ENCODE measurements at places on chromosomes 7 and 10.

DNA sequence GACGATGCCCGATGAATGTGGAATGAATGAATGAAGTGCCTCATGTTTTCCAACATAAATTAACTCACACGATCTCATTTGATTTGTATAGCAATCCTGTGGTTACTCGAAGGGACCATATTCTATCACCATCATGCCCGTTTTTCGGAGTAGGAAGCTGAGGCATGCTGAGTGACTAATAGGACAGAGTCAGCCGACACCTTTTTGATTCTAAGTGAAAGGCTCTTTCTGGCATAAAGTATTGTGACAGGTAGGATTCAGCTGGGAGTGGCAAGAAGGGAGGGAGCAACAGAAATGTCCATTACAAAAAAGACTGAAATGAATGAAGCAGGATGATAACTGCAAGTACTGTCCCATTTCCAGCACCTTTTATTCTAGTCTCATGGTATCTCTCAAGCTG lies 55.7 kb downstream of the KLRG2 start:
- no peak for DNase-seq

- DNase-seq = peak; percentile 2
Observed at GRCh38 chr10:89163265-89163995, 43.7 kb downstream of the CH25H start.

GRCh38 chr7:50363327-50364060 lies 59.0 kb downstream of the IKZF1 start:
- no peak for DNase-seq

- DNase-seq = no peak
Observed at GRCh38 chr10:118277871-118278270, 64.3 kb downstream of the FAM204A start.

DNA sequence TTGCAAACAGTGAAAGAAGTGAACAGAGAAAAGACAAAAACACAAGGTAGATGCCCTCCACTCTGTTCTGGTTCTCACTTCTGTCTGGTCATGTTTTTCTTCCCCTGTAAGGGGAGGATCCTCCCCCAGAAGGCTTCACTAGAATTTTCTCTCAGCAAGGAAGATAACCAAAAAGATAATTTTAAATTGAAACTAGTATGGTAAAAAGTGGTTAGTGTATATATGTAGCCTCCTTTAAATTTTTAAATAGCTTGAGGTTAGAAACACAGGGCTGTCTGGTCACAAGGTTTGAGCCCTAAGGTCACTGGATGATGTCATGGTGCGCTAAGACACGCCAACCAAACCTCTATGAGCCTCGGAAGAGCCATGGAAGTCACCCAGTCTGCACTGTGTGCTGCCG lies 5.6 kb upstream of the PKD1L1 start:
- DNase-seq = no peak

DNA sequence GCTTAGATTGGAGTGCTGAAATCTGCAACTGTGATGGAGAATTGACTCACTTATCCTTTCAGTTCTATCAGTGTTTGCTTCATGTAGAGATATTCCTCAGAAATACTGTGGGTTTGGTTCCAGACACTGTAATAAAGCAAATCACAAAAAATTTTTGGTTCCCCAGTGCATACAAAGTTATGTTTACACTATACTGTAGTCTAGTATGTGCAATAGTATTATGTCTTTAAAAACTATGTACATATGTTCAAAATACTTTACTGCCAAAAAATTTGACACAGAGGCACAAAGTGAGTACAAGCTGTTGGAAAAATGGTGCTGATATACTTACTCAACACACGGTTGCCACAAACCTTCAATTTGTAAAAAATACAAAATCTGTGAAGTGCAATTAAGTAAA lies 112.5 kb downstream of the EPC1 start:
- no peak for DNase-seq

DNA sequence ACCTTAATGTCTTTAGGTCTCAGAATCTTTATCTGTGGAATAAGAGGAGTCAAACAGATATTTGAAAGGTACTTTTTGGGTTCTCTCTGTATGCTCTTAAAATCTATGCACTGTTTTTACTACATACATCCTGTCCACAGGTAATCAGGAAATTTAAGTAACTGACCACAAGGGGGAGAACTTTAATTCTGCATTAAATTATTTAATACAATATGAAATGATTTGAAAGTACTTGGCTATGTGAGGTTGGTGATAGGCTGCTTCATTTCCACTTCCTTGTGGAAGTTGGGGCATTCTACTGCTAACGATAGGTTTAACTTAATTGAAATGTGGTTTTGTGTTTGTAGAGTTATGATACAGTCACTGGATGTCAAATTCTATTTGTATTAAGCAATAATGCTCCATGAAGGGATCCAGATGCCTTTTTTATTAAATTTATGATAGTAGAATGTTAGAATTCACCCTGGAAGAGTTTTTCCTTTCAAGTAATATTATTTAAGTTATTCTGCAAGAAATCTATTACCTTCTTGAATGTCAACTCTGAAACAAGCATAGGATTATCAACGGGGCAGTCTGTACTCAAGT lies 6.0 kb downstream of the TEX47 start:
- DNase-seq = no peak

DNA sequence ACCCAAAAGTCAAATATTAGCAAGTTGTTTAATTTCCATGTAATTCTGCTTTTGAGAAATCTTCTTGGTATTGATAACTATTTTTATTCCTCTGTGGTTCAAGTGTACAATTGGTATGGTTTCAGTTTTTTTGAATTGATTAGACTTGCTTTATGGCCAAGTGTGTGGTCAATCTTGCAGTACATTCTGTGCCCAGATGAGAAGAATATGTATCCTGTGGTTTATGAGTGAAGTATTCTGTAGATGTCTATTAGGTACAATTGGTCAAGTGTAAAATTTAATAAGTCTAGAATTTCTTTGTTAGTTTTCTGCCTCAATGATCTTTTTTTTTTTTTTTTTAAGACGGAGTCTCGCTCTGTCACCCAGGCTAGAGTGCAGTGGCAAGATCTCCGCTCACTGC lies 36.6 kb upstream of the C7orf33 start:
- DNase-seq = no peak

DNA sequence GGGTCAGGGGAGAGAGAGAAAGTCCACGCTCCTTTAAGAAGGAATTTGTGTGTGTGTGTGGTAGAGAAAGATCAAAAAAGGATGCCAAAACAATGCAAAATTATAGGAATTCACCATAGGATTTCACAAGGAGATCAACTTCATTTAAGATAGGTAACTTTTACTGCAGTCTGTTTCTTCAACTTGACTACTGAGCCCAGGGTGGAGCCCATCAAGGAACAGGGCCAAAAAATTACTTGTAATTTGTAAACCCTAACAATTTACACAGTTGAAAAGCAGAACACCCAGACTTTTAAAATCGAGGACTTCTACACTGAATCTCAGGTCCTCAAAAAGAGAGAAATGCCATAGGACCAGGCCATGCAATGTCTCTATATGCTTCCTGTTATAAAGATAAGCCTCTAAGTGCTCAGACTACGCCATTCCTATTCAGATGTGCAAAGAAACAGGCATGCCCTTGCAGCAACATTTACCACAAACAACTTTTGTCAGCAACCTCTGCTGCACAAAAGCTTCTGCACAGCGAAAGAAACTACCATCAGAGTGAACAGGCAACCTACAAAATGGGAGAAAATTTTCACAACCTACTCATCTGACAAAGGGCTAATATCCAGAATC lies 10.6 kb upstream of the GIMAP4 start:
- no peak for DNase-seq

GRCh38 chr7:155667241-155667829 lies 22.9 kb downstream of the RBM33 start:
- no peak for DNase-seq

DNA sequence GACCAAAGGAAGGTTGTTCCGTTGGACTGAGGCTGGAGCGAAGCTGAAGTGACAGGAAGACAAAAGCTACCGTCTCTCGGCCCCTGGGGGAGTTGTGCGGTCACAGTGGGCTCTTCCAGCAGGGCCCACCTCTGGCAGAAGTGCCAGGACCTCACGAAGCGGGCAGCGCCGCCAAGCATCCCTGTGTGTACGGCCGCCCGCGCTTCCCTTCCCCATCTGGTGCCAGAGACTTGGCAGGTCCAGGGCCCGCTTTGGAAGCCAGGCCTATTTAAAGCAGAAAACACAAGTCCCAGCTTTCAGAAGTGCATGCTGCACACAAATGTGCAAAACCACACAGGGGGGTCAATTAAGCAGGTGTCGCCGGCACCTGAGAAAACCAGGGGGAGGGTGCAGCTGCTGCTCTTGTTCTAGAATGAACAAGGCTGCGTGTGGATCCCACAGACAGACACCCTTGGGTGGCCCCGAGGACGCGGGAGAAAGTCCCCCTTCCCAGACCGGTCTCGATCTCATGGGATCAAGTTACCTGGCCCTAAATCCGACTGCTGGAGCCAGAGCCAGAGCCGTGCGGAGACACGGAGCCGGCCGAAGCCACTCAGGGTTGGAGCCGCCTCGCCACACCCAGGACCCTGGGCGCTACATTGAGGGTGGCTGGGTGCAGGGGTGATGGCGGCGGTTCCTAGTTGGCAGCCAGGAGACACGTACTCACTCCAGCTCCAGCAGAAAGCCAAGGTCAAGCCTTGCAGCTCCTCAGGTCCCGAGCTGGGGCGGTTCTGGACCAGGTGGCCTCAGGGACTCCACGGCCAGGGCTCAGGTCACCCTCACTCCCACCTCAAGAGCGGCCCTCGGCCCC lies 51.8 kb upstream of the PPP2R2D start:
- no peak for DNase-seq

DNA sequence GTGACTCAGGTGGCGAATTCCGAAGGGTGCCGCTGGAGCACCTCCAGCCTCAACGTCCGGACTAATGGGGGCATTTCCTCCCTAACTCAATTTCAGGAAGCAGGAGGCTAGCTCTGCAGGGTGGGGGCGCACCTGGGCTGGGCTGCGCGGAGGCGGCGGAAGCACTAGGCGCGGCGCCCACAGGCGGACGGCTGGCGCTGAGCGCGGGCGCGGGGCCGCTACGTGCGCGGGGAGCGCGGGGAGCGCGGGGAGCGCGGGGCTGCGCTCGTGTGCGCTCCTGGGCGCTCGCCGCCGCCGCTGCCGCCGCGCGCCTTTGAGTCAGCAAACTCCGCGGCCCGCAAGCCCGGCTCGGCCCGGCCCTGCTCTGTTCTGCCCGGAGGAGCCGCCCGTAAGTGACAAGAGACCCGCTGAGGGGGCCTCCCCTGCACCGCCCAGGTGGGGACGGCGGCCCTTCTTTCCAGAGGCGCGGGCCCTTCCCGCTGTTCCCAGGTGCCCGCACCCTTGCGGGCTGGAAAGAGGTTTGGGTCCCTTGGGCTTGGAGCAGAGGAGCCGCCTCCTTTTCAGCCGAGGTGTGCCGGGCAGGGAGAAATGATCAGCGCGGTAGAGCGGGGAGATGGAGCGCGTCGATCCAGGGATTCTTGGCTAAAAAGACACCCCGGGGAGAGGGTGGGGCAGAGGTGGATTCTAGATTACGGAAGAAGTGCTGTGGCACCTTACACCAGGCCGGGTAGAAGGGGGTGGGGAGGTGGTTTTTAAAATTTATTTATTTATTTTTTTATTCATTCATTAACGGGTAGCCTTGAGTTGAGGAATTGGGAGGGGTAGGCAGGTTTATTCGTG lies at the start of gene SNX10:
Gene SNX10, plus strand, starts transcription at position 164 of the 840 bp plus-strand sequence. CDS start 54,581 bp downstream, outside the sequence.
- DNase-seq = peak; percentile 38

DNA sequence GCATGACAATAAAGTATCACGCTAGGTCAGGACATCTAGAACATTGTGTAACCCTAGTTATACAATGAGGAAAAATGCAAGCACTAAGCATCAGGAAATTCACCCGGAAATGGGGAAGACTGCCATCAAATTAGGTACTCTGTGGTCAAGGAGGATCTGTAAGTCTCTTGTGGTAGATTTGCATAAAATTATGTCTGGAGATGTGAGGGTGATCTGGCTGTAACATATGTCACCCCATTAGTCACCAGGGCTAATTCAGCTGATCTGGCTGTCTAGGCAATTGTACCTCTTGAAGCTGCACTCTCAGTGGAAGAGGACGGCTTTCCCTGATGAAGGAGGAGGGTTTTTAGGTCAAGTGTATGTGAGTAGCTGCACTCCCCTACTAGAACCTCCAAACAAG lies 14.8 kb downstream of the AKR1D1 start:
- no peak for DNase-seq

GRCh38 chr10:97740613-97741012 lies 3.7 kb downstream of the ZFYVE27 start:
- DNase-seq = no peak

GRCh38 chr7:40715053-40715430 lies 580.2 kb downstream of the SUGCT start:
- DNase-seq = no peak

- no peak for DNase-seq
Observed at GRCh38 chr10:43806831-43807640, 158.4 kb upstream of the ZNF32 start.

- DNase-seq = no peak
Observed at GRCh38 chr10:44008270-44008916, 359.7 kb upstream of the ZNF32 start.

DNA sequence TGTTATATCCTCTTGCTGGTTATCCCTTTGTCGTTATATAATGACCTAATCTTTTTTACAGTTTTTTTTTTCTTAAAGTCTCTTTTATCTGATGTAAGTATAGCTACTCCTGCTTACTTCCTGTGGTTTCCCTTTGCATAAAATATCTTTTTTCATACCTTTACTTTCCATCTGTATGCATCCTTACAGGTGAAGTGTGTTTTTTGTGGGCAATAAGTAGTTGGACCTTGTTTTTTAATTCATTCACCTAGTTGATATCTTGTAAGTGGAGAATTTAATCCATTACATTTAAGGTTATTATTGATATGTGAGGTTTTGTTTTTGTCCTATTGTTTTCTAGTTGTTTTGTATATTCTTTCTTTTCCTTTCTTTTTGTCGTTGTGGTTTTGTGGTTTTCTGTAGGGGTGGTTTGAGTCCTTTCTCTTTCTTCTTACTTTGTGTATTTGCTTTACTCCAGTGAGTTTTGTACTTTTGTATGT lies 168.6 kb downstream of the MLLT10 start:
- DNase-seq = no peak

DNA sequence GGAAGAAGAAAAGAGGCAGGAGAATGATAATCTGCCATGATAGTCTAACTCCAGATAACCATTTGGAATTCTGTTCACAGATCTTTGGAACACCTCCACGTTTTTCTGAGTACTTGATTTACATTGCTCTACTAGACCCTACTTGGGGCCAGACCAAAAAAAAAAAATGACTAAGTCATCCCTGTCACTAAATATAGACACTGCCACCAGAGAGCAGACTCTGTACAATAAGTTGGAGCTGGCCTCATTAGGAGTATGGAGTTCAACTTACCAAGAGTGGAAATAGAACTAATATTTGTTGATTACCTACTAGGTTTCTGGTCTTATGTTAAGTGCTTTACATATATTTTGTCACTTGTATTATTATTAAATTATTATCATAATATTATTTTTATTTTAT lies 80.9 kb upstream of the ZNF800 start:
- no peak for DNase-seq

- DNase-seq = no peak
Observed at GRCh38 chr10:133292919-133293809, 15.5 kb downstream of the TUBGCP2 start.

DNA sequence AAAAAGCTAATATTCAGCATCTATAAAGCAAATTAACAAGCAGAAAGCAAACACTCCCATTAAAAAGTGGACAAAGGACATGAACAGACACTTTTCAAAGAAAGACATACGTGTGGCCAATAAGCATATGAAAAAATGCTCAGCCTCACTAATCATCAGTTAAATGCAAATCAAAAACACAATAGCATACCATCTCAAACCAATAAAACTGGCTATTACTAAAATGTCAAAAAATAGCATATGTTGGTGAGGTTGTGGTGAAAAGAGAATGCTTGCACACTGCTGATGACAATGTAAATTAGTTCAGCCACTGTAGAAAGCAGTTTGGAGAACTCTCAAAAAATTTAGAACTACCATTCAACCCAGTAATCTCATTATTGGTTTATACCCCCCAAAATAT lies 284.6 kb upstream of the KCND2 start:
- no peak for DNase-seq

- no peak for DNase-seq
Observed at GRCh38 chr10:123140164-123140982, 4.6 kb downstream of the HMX3 start.
